Spleen (tissue), 13 donors: ENCODE measurements at places on chromosomes 6 and 20. TPM values are rescaled to one million over a fixed set of nuclear protein-coding genes. Genes with fewer than 3 reads are reported as not detected.

DNA sequence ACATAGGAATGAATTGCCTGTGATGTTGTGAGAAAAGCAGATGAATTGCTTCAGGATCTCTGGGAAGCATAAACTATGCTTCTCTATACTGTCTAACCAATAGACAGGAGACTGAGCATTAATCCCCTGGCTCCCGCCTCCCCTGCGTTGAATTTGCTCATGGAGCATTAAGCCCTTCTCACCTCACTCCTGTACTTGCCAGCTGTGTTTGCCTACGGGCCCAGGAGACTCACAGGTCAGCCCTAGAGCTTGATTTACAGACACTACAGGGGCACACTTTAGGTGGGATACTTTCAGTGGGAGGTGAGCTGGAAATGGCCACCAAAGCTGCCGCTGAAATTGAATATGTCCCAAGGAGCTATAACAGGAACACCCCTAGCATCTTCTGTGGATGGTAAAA is 418.7 kb downstream of the CBLN4 start:
- no peaks in the 10 kb centered on the region for H3K27me3 ChIP-seq
- H3K4me1 ChIP-seq, result no peaks in the 10 kb centered on the region
- no peak overlapping the region for H3K4me3 ChIP-seq
- no peak for DNase-seq
- no peaks in the 10 kb centered on the region for H3K36me3 ChIP-seq

- no peaks in the 10 kb centered on the region for H3K36me3 ChIP-seq
- H3K27ac ChIP-seq, result no peak overlapping the region
- no peaks in the 10 kb centered on the region for H3K27me3 ChIP-seq
- no peak for DNase-seq
- H3K4me1 ChIP-seq, result no peaks in the 10 kb centered on the region
Observed at GRCh38 chr20:22815206-22815551, 219.9 kb upstream of the SSTR4 start.

GRCh38 chr6:37548067-37548674 is 48.5 kb upstream of the CCDC167 start:
- no peak for DNase-seq
- peak overlapping the region; percentile 83 for H3K27ac ChIP-seq
- H3K4me3 ChIP-seq, result no peak overlapping the region
- H3K36me3 ChIP-seq, result no peaks in the 10 kb centered on the region
- H3K27me3 ChIP-seq, result no peaks in the 10 kb centered on the region

DNA sequence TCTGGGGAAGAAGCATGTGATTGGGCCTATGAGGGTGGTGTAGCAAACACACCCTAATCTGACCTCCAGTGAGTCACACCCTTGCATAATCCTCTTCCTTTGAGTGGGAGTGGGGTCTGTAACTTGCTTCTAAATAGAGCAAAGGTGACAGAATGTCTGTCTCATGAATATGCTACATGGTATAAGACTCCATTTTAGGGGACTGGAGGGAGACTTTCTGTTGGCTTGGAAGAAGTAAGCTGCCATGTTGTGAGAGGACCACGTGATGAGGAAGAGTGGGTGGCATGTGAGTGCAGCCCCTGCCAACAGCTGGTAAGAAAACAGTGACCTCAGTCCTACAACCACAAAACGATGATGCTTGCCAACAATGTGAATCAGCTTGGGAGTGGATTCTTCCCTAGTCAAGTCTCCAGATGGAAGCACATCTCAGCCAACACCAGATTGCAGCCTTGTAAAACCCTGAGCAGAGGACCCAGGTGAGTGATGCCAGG is 3.7 kb downstream of the AK9 start:
- peaks cover 8% of the 10 kb centered on the region for H3K4me1 ChIP-seq
- H3K27me3 ChIP-seq, result no peaks in the 10 kb centered on the region
- DNase-seq, result no peak
- H3K4me3 ChIP-seq, result no peak overlapping the region
- no peaks in the 10 kb centered on the region for H3K36me3 ChIP-seq

GRCh38 chr20:1264727-1265126 is 1.4 kb upstream of the SNPH start:
- no peak overlapping the region for H3K27ac ChIP-seq
- no peak overlapping the region for H3K4me3 ChIP-seq
- no peaks in the 10 kb centered on the region for H3K27me3 ChIP-seq
- H3K36me3 ChIP-seq, result no peaks in the 10 kb centered on the region

GRCh38 chr6:73515204-73515655 is 5.6 kb downstream of the EEF1A1 start:
- no peaks in the 10 kb centered on the region for H3K27me3 ChIP-seq
- peaks cover 48% of the 10 kb centered on the region for H3K4me1 ChIP-seq
- DNase-seq, result no peak
- no peak overlapping the region for H3K4me3 ChIP-seq
- H3K27ac ChIP-seq, result no peak overlapping the region

DNA sequence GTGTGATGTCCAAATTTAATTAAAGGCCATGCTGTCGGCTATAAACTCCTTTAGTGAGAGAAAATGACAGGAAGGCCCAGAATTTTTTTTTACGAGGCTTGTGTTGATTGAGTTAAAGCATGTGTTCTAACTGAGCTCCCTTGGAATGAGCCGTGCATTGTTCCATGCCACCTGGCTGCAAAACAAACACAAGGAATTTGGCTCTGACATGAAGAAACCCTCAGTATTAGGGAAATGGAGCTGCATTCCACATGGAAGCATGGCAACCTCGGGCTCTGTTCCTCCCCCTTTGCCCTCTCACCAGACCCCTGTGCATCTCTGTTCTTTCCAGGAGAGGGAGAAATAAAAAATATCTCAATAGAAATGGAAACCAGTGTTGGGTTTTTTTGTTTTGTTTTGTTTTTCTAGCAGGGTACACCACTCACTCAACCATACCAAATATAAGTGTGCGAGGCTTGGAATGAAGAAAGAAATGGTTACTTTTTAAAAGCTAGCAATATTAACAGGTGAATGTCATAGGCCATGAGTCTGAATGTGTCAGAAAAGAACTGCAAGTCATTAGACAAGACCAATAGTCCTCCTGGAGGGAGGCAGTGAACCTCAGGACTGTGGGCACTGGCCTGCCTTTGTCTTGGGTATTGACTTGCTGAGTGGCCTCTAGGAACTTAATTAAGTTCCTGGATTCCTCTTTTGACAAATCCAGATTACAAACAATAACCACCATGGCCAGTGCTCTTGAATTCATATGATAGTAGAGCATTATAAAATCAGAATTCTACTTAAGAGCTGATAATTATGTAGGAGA is 935.1 kb downstream of the KIF16B start:
- H3K4me3 ChIP-seq, result no peak overlapping the region
- no peak for DNase-seq
- no peaks in the 10 kb centered on the region for H3K4me1 ChIP-seq
- no peak overlapping the region for H3K27ac ChIP-seq
- no peaks in the 10 kb centered on the region for H3K36me3 ChIP-seq

DNA sequence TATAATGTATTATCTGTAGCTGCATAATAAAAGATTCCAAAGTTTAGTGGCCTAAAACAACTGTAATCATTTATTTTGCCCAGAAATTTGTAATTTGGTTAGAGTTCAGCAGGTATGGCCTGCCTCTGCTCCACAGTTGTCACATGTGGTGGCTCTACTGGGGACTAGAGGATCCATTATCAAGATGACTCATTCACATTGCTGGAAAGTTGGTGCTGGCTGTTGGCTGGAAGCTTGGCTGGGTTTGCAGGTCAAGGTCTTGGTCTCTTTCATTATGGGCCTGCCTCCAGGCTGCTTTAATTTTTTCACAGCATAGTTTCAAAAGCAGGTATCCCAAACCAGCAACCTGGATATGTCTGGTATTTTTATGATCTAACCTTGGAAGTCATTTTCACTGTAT is 17.6 kb downstream of the TRDN start:
- no peak for DNase-seq
- no peaks in the 10 kb centered on the region for H3K36me3 ChIP-seq
- no peaks in the 10 kb centered on the region for H3K27me3 ChIP-seq

GRCh38 chr6:79246891-79247290 is 12.4 kb upstream of the HMGN3 start:
- H3K4me1 ChIP-seq, result no peaks in the 10 kb centered on the region
- no peaks in the 10 kb centered on the region for H3K27me3 ChIP-seq

DNA sequence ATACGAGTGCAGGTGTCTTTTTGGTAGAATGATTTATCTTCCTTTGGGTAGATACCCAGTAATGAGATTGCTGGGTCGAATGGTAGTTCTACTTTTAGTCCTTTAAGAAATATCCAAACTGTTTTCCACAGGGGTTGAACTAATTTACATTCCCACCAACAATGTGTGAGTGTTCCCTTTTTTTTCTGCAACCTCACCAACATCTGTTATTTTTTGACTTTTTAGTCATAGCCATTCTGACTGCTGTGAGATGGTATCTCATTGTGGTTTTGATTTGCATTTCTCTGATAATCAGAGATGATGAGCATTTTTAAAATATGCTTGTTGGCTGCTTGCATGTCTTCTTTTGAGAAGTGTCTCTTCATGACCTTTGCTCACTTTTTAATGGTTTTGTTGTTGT is 1.9 kb upstream of the ZNF831 start:
- DNase-seq, result no peak
- H3K27me3 ChIP-seq, result no peaks in the 10 kb centered on the region
- H3K27ac ChIP-seq, result peak overlapping the region; percentile 89
- H3K4me1 ChIP-seq, result no peaks in the 10 kb centered on the region

DNA sequence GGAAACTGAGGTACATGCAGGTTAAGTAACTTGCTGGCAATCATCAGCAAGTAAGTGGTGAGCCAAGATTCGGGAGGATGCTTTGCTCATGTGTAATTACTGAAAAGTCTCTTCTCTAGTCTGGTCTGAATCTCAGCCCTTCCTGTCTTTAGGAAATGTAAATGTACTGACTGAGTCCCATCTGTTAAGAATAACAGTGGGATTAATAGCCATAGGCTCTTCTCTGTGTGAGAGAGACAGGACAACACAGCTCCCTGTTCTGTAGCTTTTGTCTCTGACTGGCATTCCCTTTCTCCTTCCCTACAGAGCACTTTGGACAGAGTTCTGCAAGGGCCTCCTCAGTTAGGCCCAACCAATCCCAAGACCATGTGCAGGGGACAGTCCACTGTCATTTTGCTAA is 131.3 kb upstream of the OGFRL1 start:
- no peak overlapping the region for H3K4me3 ChIP-seq
- H3K27me3 ChIP-seq, result no peaks in the 10 kb centered on the region
- no peaks in the 10 kb centered on the region for H3K4me1 ChIP-seq
- no peak for DNase-seq
- H3K36me3 ChIP-seq, result no peaks in the 10 kb centered on the region

Gene OR12D2
- not detected for total RNA-seq

Gene HCRTR2
- total RNA-seq, result not detected

Gene DEF6
- total RNA-seq, result 89.0 TPM
